ENCODE measurements at places on chromosomes 2 and 18.

DNA sequence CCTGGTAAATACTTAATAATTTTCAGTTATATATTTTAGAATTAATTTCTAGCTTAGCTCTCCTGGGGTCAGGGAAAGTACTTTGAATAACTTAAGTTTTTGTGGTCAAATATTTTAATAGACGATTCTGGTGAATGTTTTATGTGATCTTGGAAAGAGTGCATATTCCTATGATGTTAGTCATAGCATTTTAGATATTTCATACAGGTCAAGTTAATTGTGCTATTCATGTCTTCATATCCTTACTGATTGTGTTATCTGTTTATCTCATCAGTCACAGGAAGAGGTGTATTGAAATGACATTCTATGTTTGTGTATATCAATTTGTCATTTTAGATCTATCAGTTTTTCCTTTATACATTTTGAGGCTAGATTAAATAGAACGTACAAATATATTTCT, 576.2 kb downstream of the CPS1 start:
- DNase-seq, result no peak

DNA sequence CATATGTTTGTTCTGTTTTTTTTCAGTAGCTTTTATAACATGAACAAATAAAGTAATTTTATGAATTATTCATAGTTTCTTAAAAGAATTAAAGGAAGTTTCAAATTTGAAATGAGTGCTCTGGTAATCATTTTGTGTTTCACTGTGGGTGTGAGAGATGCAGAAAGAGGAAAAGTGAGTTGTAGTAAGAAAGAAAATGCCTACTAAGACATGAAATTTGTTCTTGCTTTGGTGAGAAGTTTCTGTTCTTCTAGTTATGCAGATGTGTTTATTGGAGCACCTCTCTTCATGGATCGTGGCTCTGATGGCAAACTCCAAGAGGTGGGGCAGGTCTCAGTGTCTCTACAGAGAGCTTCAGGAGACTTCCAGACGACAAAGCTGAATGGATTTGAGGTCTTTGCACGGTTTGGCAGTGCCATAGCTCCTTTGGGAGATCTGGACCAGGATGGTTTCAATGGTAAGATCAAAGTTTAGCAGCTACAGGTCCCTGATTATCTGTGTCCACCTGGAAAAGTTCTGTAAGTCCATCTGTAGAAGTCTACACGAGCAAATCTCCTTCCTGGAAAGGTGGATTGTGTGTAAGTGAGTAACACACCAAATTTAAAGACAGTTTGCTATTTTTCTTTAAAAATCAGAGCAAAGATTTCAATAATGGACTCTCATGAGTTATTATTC, 51.4 kb downstream of the ITGAV start:
- no peak for DNase-seq

DNA sequence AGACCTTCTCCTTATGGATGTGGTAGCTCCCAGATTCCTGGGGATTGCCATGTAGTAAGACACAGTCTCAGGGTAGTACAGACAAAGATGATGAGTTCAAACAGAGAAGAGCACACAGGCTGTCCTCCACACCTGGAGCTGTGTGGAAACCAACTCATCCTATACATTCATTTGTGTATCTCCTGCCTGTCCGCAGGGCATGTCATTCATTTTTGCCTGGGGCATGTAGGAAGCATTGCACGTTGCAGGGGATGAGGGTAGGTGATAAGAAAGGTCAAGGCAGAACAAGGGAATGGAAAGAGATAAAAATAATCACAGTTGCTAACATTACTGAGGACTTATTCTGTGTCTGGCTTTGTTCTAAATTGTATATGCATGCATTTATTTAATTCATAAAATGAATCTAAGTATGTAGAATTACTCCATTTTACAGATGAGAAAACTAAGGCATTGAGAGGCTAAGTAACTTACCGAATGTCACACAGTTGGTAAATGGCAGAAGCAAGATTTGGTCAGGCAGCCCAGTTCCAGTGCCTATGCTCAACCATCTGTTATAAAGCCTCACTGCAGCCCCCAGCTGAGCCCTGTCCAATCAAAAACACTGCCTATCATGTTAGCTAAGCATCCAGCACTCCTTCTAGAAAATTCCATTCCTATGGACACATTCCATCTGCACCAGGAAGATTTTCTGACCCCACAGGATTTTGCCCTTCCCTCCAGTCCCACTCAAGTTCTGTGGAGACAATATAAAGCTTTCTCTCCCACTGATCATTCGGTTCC, 81.0 kb downstream of the SUMO1 start:
- no peak for DNase-seq

DNA sequence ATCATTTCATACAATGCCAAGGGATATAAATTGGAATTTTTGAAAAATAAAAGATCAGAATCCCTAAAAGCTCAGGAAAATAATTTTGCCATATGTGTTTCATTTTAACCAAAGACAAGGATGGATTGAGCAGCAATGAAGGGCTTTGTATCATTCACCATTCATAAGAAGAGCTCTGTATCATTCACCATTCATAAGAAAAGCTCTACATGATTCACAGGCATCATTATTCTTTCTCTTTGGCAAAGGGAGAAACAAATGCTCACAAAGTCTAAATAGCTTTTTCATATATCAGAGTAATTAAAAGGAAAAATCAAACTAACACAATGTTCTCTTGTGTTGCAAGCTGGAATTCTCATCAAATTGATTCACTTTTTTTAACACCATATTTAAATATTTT, 169.1 kb upstream of the MC4R start:
- no peak for DNase-seq

DNA sequence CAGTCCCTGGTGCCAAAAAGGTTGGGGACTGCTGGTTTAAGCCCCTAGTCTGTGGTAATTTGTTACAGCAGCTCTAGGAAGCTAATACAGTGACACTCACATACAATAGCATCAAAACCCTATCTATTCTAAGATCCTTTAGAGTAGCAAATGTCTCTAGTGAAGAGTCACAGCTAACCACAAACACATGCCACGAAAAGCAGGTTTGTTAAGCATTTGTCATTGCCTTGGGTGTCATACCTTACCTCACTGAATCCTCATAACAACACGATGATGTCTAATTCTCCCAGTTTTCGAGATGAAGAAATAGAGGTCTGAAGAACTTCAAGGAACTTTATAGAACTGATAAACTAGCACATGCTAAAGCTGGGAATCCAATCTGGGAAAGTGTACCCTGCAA, 29.6 kb upstream of the RNF152 start:
- DNase-seq, result no peak

DNA sequence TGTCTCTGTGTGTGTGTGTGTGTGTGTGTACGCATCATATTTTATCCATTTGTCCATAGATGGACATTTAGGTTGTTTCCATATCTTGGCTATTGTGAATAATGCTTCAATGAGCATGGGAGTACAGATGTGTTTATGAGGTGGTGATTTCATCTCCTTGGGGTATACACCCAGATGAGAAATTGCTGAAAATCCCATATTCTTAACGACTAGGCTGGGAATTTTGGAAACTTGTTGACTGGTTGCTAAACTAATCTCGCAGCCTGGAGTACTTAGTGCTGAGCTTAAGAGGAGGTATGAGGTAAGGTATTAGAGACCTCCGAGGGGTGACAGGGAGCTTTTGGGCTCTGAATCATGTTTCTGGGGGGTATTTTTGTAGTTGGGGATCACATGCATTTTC, 66.0 kb upstream of the SPRED2 start:
- no peak for DNase-seq

- no peak for DNase-seq
These were observed 136.2 kb downstream of the DIS3L2 start for GRCh38 chr2:232097758-232098157.

DNA sequence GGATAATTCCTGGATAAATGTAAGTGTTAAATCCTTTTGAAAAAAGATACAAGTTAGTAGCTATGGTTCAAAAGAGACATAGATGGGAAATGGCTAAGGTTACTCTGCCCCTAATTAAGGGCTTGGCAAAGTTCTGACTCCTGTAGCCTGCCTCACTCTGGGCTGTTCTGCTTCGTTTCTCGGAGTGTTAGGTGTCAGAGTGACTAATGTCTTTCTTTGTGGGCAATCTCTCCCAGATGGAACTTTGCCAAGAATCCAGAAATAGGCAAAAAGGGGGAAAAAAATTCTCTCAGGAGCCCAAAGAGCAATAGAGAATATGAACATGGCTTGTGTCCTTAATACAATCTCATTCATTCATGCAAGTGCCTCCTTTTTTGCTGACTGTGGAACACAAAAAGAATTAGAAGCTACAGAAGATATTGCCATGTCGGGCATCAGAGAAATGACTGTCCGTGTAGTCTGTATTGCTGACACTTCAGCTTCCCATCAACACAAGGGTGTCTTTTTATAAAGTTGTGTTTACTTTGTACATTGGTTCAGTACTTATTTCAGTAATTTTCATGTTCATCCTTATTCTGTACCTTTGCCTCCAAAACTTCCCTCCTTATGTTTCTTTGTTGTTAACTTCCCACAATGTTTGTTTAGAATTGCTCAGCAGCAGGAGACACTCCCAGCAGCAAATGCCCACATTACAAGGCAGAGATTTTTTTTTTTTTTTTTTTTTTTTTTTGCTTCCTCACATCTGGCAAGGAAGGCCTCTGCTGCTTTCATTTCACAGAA, 134.0 kb downstream of the FTCDNL1 start:
- DNase-seq, result no peak

GRCh38 chr2:11821705-11822104, 75.3 kb downstream of the LPIN1 start:
- no peak for DNase-seq

GRCh38 chr2:214536625-214537024, 125.8 kb downstream of the VWC2L start:
- no peak for DNase-seq

GRCh38 chr2:240412211-240412861, 23.1 kb upstream of the GPC1 start:
- DNase-seq, result no peak

- DNase-seq, result no peak
These were observed 168.5 kb downstream of the EN1 start for GRCh38 chr2:118678985-118679384.

DNA sequence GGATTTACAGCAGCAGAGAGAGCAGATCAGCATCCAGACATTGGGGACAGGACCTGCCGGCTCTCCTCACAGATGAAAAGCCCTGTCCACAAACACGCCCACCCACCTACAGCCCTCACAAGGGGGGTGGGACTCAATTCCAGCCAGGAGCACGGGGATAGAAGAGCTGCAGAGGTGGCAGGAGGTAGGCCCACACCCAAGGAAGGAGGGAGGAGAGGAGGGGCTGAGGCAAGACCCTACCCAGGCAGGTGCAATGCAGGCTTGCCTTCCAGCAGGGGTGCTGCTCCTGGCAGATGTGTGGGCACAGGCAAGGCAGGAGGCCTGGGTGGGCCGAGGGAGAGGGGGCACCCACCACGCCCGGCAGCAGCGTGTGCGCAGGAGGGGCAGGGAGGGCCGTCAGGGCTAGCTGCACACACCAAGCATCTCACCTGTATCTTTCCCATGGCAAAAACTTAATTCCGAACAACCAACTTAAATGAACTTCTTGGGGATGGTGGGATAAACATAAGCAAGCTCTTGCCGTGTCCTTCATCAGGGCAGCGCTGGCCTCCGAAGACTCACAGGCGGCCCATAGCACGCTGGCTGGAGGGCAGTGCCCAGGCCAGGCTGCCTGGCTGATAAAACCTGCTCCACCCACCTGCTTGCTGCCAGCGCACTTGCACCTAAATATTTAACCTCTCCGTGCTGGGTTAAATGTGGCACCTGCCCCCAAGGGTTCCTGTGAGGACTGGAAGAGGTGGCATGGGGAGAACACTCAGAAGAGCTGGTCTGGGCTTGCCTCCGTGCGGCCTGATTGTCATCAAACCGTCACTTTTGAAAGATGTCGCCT, 219.5 kb downstream of the HDAC4 start:
- no peak for DNase-seq

- no peak for DNase-seq
These were observed 257.8 kb upstream of the STON1 start for GRCh38 chr2:48272199-48272598.

GRCh38 chr2:4090668-4091630, 387.6 kb downstream of the DCDC2C start:
- no peak for DNase-seq

GRCh38 chr2:36704475-36705150, 8.1 kb downstream of the VIT start:
- DNase-seq, result no peak

GRCh38 chr2:234976479-234977227, 24.8 kb downstream of the SH3BP4 start:
- DNase-seq, result no peak

DNA sequence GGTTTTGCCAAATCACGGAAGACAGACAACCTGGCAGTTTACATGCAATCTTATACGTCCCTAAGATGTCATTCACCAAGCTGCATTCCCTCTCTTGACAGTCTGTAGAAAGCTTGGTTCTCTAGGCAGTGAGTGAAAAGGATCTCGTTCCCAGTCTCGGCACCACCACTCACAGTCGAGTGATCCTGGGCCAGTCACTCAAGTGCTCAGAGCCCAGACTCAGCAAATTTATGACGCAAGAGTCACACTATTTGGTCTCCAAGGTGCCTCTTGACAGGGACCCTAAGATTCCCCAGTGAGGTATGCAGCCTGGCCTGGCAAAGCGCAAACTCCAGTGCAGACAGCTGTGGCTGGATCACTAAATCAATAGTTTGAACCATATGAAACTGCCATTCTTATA, 77.9 kb downstream of the EIPR1 start:
- no peak for DNase-seq

DNA sequence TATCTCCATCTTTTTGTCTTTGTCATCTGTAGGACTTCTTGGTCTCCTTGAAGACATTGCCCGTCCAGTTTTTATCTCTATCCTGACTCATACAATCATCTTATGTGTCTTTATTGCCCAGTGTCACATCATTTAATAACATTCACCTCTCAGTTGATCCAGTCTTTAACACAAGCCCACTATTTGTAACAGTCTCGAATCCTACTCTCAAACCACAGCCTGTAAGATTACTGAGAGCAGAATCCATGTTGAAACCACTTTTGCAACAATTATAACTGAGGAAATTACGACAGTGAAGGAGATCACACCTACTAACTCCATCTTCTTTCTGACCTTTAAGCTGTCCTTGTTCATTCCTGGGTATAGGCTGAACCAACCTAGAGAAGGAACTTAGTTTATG, 1206.0 kb upstream of the ZEB2 start:
- no peak for DNase-seq

DNA sequence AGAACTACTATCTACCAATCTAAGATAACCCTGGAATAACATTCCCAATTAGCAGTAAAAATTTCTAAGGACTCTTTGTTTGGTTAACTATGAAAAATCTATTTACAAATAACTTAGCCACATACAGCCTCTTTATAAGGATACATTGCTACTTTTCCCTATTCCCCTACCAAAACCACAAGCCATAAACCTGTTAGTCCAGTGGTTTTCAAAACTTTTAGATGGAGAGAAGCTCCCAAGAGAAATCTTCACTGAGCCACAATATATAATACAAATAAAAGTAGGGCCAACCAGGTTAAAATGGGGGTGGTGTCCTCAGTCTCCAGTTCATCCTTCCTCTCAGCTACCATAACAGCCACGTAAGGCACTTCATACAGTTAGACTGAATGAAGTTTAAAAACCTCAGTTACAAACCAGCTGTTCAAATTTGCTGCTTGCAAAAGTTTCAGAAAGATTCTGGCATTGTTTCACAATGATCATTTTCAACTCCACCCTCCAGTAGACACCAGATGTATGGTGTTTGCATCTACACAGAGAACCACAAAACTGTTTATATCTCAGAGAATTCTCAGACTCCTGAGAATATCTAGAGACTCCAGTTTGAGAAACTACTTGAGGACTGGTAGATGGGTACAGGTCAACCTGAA, 26.0 kb downstream of the SOS1 start:
- no peak for DNase-seq

All from stimulated activated CD4-positive, alpha-beta T cell treated with anti-CD3 and anti-CD28 coated beads, Interleukin-2, amount 100 ng/mL, for 48 hours (primary cell).